Activated T-cell treated with anti-CD3 and anti-CD28 coated beads for 24 hours (primary cell): ENCODE measurements at places on chromosomes 3 and 15.

DNA sequence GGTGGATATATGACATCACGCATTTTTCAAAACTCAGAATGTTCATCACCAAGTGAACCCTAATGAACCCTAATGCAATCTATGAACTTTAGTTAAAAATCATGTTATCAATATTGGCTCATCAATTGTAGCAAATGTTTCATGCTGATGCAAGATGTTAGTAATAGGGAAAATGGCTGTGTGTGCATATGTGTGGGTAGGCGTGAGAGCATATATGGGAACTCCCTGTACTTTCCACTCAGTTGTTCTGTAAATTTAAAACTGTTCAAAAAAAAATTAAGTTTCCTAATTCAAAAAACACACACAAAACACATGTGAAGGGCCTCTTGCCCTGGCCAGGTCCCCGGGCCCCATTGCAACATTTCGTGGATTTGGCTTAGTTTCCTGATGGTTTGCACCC is 89.7 kb upstream of the PROK2 start:
- no peak for DNase-seq

- no peak for DNase-seq
Measured at GRCh38 chr3:114660808-114661207, 367.0 kb downstream of the TIGIT start.

GRCh38 chr15:79635149-79635771 is 203.1 kb downstream of the MINAR1 start:
- no peak for DNase-seq

- DNase-seq, result no peak
Measured at GRCh38 chr3:67783281-67784250, 129.2 kb upstream of the SUCLG2 start.

- no peak for DNase-seq
Measured at GRCh38 chr3:52681596-52681995, 4.1 kb downstream of the PBRM1 start.
